NCI-H2081 treated with DMSO at 0.1 percent for 48 hours (cell line): ENCODE measurements at places on chromosomes 16 and 17.

DNA sequence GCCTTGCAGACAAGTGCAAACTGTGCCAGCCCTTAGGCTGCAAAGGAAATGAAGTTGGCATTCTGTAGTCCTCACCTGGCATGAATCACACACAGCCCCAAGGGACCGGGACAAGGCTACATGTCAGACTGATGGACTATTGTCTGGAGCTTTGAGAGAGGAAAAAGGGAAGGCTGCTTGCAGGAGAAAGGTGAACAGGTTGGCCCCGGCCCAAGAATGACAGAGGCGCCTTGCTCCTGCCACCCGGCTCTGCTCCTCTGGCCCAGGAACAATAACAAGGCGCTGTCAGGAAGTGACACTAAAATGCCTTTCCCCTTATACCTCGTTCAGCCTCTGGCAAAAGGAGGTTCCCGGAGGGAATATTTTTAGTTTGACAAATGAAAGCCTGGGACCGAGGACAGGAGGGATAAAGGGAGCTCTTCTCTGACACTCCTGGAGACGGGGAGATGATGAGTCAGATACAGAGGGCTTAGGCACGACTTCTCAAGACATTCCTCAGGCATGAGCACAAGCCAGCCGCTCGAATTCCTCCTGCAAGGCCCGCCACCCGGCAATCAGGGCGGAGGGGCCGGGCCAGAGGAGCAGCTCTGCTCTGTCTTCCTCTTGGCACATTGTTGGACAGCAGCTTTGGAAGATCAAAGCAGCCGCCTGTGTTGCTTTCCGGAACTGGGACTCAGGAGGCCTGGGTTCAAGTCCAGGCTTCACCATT is 105.8 kb downstream of the NOG start:
- DNase-seq, result no peak

DNA sequence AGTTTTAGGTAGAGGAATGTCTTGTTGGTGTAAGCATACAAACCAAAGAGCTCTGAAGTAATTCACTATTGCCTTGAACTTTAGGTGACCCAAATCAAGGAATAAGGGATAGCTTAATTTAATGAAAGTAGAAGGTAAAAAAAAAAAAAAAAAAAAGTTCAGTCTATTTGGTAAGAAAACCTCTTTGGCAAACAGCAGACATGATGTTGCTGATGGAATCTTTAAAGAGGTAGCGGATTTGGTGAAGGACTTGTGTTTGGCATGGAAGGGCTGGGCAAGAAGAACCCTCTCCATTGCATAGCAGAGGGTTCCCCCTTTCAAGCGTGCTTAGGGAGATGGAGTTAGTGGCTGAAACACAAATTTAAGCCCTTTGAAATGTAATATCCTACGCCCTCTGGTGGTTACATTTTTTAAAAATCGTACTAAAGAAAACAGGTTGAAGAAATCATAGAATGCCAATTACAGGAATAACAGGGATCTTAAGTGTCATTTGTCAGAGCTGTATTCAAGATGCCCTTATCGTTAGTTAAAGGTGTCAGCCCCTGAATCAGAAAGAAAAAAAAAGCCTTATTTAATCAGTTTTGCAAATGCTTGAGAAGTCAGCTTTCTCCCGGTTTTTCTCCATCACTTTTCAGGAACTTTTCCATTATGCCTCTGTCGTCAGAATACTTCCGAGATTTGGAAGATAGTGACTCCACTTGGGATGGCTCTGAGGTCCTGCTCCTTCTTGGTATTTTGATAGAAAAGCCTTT is 383.1 kb downstream of the KCNJ2 start:
- DNase-seq, result no peak

GRCh38 chr17:50533720-50534148 is 1.2 kb downstream of the EPN3 start:
- DNase-seq, result no peak

- DNase-seq, result no peak
Observed at GRCh38 chr17:2412561-2413021, 11.7 kb upstream of the MNT start.

- DNase-seq, result no peak
Observed at GRCh38 chr17:26731005-26731921, 562.7 kb upstream of the WSB1 start.

DNA sequence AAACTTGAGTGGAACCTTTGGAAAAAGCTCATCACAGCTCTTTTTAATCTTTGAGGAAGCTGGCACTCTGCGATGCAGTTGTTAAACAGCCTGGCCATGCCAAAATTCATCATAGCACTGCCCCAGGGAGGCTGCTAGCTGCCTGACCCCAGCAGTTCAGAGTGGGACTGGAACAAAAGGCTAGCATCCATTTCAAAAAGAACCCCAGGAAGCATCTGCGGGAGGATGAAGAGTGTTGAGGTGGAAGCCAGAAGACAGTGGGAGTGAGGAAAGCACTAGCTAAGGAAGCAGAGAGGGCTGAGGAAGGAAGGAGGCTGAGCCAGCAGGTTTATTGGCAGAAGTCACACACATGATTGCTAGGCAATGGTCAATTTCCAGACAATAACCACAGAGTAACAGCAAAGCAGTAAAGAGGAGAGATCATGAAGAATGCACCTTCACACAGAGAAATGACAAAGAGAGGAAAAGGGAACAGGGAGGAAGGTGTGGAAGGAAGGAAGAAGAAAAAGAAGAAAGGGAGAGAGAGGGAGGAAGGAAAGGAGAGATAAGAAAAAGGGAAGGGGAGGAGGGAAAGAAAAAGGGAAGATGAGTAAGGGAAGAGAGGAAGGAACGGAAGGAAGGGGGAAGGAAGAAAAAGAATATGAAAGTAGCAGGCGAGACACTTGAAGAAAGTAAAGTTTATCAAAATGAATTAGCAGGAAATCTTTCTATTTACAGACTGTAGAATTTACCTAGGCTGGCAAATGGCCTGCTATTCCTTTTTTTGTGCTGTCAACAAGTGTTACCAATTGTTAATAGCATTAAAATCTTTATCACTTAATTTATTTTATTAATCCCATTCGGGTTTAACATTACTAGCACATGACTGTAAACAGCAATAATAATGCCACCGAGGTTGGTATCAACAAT is 270.0 kb upstream of the PSMD7 start:
- DNase-seq, result no peak

GRCh38 chr17:7873051-7873450 is 15.2 kb downstream of the CYB5D1 start:
- DNase-seq, result no peak

GRCh38 chr17:3915995-3916696 is at the start of gene P2RX1:
TSS of gene P2RX1 (minus strand) at chr17:3916465. CDS start at chr17:3916225, 240 bp downstream.
- no peak for DNase-seq

- DNase-seq, result no peak
Observed at GRCh38 chr17:36576793-36577192, 14.9 kb upstream of the DHRS11 start.

GRCh38 chr17:28878981-28879380 is 18.6 kb downstream of the FLOT2 start:
- no peak for DNase-seq

DNA sequence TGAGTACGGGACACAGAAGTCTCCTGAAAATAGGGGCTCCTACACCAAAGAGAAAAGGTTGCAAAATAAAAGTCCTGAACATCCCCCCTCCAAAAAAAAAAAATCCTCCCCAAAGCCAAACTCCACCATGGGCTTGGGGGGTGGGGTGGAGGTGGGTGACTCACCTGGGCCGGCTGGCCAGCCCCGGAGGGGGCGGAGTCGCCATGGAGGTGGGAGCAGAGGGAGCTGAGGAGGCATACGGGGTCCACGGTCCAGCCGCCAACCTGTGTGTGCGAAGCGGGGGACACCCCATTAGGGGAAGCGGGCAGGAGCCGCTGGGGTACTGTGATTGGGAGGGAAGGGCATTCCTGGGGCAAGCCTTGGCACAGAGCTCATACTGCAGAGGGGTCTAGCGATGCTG is 31.0 kb downstream of the SRCIN1 start:
- DNase-seq, result no peak

DNA sequence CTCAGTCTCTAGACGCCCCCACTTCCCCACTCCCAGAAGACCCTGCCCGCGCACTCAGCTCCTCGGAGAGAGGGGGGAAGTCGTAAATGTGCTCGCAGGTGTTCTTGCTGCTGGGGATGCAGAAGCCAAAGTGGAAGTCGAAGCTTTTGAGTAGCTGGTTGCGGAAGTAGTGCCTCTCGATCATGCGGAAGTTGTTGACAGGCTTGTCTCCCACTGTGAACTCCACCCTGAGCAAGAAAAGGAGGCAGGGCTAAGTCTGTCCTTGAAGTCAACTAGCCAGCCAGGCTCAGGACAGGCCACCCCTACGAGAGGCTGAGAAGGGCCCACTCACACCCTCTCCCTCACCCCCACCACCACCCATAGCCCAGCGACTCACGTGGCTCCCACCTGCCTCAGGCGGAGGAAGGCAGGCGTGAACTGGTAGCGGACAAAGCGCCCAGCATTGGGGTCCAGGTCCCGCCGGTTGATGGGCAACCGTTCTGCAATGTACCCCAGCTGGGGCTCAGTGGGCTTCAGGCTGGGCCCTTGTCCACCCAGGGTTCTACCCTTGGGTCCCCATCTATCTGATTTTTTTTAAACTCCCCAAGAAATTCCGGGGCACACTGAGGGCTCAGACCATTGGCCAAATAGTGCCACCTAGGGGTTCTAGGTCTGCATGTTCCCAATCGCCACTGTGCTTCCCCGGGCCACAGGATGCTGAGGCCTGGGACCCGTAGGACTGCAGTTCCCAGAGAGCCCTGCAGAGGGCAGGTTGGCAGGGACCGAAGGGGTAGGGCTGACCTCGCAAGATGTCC is 4.6 kb downstream of the UNC119 start:
- DNase-seq, result no peak

- no peak for DNase-seq
Observed at GRCh38 chr17:8836821-8837562, 30.5 kb downstream of the PIK3R6 start.

GRCh38 chr17:7748076-7748775 is 30.7 kb downstream of the DNAH2 start:
- DNase-seq, result no peak

DNA sequence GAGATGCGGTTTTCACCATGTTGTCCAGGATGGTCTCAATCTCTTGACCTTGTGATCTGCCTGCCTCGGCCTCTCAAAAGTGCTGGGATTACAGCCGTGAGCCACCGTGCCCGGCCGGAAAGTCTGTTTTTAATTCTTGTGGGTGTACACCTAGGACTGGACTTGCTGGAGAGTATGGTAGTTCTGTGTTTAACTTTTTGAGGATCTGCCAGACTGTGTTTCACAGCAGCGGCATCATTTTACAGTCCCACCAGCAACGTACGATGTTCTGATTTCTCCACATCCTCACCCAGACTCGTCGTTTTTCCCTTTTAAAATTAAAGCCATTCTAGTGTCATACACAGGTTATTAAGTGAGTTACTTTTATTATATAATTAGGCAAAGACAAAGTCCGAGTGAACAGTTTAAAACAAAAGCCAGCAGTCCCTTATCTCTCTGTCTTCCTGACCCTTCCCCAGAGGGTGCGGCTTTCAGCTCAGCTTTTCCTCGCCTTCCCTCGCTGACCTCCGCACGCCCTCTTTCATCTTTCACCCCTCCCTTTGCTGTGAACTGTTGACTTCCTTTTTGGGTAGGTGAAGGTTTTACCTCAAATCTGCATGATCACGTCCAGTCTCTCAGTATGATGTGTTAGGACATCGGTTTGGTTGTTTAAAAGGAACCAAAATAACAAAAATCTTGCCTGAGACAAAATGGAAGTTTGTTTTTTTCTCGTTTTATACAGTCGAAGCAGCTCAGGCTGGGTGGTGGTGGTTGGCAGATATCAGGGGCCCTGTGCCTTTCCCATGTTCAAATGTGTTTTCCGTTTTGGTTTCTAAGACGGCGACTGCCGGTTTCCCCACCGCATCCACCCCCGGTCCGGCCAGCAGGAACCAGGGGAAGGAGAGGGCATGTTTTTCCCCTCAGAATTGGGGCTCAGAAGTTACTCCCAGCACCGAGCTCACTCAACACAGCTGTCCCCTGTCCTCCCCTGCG is 18.0 kb downstream of the FAM234A start:
- DNase-seq, result no peak

DNA sequence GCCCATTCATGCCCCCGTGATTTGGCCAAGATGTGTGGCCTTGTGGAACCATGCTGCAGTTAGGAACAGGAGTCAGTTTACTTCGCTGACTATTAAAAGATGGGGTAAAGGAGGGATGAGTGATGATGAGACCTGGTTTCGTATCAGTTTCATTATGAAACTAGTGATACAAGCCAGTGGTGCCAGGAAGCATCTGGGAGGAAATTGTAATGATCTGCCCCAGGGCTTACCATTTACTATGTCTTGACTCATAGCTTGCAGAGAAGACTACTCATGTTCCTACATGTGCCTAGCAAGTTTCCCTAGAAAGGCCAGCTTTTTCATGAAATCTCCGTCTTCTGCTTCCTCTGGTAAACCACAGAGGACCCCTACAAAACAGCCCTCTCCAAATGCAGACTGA is 23.2 kb downstream of the CDH3 start:
- no peak for DNase-seq

GRCh38 chr17:48575066-48575582 is 3.0 kb downstream of the HOXB4 start:
- peak; percentile 46 for DNase-seq

GRCh38 chr16:51119973-51120729 is 30.9 kb downstream of the SALL1 start:
- DNase-seq, result no peak

- DNase-seq, result no peak
Observed at GRCh38 chr16:78866521-78866920, 734.0 kb downstream of the MAF start.

DNA sequence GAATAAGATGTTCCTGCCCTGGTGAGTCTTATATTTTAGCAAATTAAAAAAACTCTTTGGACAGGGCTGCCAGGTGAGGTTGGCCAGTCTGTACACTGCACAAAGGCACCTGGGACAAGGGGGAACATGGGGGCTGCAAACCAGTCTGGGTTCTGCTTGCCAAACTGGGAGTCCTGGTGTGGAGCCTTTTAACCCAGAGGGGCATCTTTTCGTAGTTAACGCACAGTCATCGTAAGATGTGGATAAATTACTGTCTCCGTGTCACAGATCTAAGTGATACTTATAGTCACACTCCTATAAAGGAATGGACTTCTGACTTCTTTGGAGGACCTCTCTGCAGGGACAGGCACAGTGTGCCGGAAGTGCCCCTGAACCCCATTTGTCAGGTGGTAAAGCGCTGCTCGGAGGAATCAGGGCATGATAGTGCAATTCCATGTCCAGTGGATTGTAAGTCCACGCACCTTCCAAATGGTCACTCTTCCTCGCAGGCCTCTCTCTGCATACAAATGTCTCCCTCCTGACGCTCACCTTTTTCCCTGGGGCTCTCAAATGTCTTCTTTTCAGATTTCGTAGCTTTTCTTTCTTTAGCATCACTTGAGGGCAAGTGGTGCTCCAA is 14.7 kb downstream of the DEXI start:
- no peak for DNase-seq
